ENCODE measurements at places on chromosomes 3 and 15.

DNA sequence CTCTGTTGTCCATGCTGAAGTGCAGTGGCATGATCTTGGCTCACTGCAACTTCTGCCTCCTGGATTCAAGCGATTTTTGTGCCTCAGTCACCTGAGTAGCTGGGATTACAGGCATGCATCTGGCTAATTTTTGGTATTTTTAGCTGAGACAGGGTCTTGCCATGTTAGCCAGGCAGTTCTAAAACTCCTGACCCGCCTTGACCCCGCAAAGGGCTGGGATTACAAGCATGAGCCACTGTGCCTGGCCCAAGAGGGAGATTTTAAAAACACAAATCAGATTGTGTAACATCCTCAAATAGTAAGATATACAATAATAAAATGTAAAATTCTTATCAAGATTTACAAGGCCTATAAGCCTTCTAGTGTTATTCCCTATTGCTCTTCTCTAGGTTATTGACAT is 62.5 kb upstream of the PHLDB2 start:
- no peak for DNase-seq

GRCh38 chr3:194139814-194140391 is 4.0 kb downstream of the HES1 start:
- no peak for DNase-seq

GRCh38 chr3:162175878-162176277 is 679.3 kb downstream of the OTOL1 start:
- no peak for DNase-seq

DNA sequence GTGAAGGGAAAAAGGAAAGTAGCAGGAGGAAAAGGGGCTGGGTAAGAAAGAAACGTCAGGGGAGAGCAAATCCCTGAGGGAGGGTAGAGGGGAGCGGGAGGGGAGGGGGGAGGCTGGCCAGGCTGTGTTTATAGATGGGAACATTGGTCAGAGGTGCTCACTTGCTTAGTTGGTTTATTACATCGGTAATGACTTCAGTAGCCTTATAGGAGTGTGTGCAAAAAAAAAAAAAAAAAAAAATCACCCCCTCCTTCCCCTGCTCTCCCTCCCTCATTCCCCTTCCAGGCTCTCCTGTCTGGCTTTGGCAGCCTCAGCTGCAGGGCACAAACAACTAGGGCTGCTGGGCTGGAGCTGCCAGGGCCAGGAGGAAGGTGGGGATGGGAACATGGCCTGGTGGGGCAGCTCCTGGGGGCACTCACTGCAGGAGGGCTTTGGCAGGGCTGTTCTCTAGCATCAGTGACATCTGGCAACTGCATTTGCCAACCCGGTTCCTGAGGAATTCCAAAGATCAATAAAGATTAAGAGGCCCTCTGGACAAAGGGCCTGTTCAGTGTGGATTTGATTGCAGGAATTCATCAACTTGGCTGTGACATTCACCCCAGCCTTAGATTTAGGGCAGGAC is 334.5 kb upstream of the FRG2C start:
- DNase-seq = no peak

- DNase-seq = no peak
Measured at GRCh38 chr15:99509686-99510461, 55.9 kb upstream of the MEF2A start.

DNA sequence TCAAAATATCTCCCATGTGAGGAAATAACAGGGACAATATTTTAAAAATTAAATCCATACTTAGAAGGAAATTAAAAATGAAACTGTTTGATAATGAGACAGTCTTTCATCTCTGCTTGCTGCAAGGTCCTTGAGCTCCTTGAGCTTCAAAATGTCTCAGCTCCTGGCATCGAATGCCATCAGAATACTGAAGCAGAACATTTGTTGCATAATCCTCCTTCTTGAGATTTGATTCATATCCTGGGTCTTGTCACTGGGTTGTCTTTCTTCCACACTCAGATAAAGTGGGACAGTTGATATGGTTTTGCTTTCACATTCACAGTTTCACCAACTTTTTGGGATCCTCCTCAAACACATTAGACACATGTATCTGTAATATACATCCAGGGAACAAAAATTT is 27.8 kb downstream of the COL8A1 start:
- DNase-seq = no peak

GRCh38 chr15:59160880-59161593 is 45.6 kb upstream of the LDHAL6B start:
- DNase-seq = no peak

GRCh38 chr3:116842254-116842957 is 132.8 kb downstream of the TUSC7 start:
- no peak for DNase-seq

GRCh38 chr3:115160295-115160694 is 13.2 kb upstream of the ZBTB20 start:
- no peak for DNase-seq
